ENCODE measurements at places on chromosomes 6 and 20. TPM values are rescaled to one million over a fixed set of nuclear protein-coding genes. Genes with fewer than 3 reads are reported as not detected.

Gene UFL1
- total RNA-seq = 48.0 TPM

Gene PTCHD4
- 8.4 TPM for total RNA-seq

Gene SPATA25
- total RNA-seq = 0.72 TPM

Gene VGLL2
- not detected for total RNA-seq

DNA sequence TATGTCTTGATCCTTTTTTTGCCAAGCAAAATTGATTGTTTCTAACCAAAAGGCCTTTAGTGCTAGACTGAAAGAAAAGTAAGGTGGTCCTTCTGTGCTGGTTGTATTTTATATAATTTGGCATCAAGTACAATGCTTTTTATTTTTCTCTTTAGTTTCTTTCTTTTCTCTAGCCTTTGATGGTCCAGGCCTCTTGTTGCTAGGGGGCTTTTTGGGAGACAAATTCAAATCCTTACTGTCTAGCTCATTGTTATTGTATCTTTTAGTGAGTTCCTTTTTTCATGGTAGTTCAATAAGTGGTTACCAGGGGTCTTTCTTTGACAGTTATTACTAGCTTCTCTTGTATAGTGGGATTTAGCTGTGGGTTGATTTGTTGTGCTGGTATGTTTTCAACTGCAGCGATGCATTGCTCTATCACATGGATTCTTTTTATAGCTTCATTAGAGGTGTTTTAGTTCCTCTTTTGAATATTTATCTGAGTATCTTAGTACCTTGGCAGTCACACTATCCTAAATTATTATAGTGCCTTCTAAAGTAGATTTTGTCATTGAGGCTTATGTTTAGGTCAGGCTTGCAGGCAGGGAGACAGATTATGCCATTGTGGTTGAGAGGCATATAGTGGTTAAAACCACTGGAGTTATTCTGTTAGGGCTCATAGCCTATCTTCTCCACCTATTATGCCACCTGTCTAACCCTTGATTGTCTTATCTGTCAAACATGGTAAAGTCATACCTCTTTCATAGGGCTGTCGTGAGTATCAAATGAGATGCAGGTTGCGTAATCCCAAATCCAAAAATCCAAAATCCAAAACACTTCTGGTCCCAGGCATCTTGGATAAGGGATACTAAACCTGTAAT, 49.5 kb downstream of the KCNS1 start:
- DNase-seq = no peak

GRCh38 chr6:123519189-123519505, 117.6 kb downstream of the TRDN start:
- no peak for DNase-seq

GRCh38 chr6:128024969-128025368, 124.1 kb upstream of the THEMIS start:
- DNase-seq = no peak
